HCEC 1CT (cell line): ENCODE measurements at places on chromosomes 12 and 14.

GRCh38 chr12:131383291-131383690 is 327.6 kb upstream of the SFSWAP start:
- no peak for DNase-seq

DNA sequence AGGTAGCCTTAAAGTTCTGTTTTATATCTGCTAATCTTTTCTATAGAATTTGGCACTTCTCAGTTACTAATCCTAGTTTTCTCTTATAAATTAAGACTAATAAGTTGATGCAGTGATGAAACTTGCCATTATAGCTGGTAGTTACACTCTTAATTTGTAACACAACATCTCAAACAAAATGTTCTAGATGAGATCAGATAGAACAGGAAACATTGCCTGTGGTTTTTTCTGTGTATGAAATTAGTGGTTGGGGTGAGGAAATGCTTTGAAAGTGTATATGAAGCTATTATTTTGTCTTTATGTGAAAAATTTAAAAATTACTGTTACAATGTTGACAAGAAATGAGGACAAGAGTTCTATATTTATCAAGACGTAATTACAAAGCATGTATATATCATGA is 91.9 kb downstream of the PCNX1 start:
- no peak for DNase-seq

DNA sequence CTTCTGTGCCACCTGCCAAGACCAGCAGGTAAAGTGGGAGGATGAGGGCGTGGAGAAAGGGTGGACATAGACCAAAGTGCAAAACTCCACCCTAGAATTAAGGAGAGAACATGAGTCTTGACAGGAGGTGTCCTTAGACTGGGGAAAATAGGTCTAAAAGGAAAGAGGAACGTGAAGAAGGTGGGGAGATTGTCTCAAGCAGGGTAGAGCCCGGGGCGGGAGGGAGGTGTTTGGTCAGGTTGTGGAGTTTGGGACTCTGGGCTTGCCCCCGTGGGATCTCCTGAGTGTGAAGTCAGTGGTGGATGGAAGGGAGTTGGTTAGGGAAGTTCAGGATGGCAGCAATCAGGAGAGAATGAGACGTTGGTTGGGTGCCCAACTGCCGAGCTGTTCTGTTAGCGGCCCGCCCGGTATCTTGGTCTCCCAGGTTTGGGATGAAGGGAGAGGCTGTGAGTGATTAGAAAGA is 386 bp downstream of the DGKA start:
- no peak for DNase-seq

DNA sequence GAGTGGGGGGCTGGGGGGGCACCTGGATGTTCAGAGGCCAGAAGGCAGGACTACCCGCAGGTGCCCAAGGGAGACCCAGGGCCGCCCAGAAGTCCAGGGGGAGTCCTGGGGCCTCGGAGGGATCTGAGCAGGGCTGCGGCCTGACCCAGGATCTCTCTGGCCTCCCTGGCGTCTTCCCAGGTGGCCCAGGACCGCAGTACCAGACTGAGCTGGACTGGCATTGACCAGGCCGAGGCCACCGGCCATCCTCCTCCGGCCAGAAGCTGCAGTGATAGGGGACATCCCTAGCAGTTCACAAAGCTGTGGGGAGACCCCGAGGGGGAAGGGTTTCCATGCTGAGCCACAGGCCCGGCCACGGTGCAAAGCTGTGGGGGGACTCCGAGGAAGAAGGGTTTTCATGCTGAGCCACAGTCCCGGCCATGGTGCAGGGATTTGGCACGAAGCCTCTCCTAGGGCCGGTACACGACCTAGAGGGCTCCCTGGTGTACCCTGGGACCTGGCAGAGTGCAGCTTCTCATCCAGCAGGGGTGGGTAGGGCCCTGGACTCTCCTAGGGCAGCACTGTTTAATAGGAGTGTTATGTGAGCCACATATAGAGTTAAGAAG is 24.4 kb downstream of the FBRSL1 start:
- no peak for DNase-seq

- no peak for DNase-seq
Observed at GRCh38 chr12:1670358-1671268, 20.3 kb upstream of the ADIPOR2 start.

DNA sequence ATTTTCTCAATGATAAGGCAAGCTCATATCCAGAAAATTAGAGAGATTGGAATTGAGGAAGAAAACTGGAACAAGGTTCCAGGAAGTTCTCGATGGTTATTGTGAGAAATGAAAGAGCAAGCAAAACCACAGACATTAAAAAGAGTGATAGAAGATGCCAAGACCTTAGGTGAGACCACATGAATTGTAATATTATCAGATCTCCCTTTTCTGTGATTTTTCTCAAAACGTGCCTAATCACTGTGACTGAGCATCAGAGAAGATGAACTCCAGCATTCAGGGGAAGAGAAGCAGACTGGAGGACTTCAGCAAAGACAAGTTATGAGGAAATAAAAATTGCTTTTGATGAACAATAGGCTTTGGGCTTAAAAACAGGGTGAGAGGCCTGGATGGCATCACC is 278.8 kb downstream of the SOX5 start:
- DNase-seq, result no peak
